ENCODE measurements at places on chromosomes 12 and 14. TPM values are rescaled to one million over a fixed set of nuclear protein-coding genes. Genes with fewer than 3 reads are reported as not detected.

DNA sequence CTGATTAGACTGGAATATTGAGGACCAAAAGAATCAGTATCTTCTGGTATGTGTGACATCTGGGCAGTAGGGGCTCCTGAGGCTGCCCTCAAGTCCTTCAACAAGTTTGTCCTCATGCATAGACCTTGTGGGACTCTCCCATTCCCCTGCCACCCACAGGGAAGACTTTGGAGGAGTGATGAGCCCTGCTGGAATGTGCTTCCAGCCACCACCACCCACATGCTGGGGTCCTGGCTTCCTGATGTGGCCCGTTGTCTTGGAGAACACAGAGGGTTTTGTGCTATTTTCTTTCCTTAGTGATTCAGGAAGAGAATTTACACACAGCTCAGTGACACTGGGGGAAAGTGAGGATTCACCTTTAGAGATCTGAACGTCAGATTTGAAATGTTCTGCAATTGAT, 29.2 kb upstream of the SEL1L start:
- DNase-seq = peak; percentile 4

DNA sequence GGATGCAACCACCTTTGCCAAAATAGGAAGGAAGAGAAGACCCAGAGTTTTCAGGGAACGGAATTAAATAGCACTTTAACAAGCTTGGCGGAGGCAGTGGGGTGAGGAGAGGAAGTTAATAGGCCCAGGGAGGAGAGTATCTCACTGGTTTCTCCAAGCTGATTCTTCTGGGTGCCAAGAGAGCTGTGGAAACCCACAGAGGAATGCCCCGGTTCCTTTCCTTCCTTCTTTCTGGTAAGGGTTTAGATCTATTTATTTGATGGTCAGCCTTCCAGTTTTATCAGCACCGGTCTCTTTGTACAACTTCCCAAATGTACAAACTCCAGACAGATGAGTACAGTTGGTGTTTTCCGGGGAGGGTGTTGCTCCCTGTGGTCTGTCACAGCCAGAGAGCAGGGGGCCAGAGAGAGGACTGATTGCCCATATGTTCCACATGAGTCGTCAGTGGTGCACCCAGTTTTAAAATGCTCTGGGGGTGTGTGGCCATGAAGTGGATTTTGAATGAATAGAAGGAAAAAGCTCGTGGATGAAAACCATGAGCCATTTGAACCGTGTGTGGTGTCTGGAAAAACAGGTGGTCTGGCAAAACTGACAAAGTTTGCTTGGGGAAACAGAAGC, 26.6 kb downstream of the PRKCH start:
- DNase-seq = peak; percentile 15

The FSCB gene
- total RNA-seq = not detected

DNA sequence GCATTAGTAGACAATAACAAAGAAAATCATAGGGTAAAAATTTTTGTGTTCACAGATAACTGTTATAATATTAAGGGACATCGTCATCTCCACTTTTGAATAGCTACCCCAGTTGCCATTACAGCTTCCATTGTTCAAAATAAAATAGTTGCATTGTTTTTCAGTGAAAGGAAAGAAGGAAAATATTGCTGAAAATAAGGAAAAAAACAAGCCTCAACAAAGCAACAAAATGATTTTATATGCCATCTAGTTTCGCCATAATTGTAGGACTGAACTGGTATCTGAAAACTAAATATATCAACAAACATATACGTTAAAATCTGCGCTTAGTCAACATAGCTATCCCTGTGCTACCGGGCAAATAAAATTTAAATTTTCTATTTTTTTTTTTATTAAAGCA, 3.3 kb downstream of the CDK17 start:
- no peak for DNase-seq

DNA sequence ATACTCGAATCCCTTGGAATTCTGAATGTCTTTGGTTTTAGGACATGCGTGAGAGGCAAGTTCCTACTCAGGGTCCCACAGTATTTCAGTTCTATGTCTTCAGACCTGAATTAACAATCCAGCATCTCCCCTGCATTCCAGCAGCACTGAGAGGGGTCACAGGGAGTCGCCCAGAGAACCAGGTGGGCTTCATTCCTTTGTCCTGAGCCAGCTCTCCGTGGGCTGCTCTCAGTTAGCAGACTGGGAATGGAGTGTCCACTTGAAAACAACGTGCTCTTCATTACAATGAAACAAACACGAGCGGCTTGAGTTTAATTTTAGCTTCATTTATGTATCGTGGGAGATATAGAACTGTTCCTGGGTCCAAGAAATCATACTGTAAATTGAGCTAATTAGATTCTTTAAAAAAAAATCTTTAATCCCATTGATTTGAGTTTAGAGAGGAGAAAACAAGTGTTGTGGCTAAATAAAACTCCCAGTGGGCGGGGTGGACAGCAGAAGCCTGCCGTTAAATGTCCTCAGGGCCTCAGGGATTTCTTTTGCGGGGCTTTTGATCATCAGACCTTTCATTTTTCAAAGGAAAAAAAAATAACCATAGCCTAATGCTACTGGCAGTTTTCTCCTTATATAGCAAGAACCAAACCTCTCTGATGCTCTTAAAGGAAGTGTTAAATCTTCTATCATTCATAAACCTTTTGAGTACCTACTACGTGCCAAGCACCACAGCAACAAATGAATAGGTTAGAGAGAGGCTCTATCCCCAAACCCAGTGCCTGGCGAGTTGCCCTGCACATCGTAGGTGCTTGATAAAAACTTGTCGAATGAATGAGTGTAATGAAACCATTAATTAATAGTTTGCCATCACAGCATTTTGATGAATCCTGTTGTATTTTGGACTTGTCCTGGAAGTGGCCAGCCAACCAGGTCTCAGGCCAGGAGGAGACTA, 140.4 kb downstream of the CHST11 start:
- DNase-seq = no peak

- DNase-seq = no peak
Measured at GRCh38 chr14:71141701-71142374, 234.6 kb downstream of the PCNX1 start.

- no peak for DNase-seq
Measured at GRCh38 chr12:132188916-132189325, 44.7 kb downstream of the NOC4L start.

DNA sequence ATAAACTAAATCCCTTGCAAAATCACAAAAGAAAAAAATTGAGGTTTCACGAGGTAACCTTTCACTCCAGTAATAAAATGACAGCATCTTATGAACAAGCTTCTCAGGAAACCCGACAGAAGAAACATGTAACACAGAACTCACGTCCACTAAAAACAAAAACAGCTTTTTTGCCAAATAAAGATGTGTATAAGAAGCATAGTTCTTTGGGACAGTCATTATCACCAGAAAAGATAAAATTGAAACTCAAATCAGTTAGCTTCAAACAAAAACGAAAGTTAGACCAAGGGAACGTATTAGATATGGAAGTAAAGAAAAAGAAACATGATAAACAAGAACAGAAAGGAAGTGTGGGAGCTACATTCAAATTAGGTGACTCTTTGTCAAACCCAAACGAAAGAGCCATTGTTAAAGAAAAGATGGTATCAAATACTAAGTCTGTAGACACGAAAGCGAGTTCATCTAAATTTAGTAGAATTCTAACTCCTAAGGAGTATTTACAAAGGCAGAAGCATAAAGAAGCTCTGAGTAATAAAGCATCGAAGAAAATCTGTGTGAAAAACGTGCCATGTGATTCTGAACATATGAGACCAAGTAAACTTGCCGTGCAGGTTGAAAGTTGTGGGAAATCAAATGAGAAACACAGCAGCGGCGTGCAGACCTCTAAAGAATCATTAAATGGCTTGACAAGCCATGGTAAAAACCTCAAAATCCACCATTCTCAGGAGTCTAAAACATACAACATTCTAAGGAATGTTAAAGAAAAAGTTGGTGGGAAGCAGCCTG, 25.8 kb downstream of the RESF1 start:
- no peak for DNase-seq

The NKX2-1 gene
- total RNA-seq = not detected

The KRT8 gene
- total RNA-seq = 0.83 TPM

GRCh38 chr12:8156845-8157244, at the start of gene ZNF705A:
Gene ZNF705A (plus strand): TSS chr12:8157015. CDS start chr12:8172626, 15,611 bp downstream.
- DNase-seq = peak; percentile 54

The RPGRIP1 gene
- total RNA-seq = not detected

DNA sequence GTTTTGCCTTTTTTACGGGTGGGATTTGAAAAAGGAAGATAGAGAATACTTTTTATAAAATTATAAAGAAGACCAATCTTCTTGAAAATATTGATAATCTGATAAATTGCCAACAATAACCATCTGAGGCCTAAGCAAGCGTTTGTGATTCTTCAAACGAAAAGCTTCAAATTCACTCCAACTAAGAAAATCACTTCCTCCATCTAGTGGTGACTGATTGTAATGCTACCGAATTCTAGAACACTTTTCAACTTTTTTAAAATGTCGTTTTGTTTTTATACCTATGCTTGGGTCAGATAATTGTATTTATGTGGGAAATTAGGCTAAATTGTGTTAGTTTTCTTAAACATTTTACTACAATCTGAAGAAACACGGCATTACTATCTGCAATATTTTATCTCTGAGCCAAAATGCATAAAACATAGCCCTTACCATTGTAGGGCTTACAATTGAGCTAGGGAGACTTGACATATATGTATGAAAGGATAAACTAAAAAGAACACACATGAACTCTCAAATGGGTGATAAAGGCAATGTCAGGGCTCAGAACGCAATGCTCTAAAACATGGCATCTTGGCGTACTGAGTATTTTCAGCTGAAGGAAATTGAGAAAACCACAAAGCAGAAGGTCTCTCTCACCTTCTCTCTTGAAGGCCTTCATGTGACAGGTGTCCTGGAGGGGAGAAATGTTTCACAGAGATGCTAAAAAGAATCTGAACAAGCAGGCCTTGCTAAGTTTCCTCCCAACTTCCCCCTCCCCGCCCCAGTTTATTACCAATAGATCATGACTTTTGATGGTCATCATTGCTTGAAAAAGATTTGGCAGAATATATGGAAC, 36.8 kb upstream of the G2E3 start:
- DNase-seq = peak; percentile 35

- DNase-seq = no peak
Measured at GRCh38 chr12:29374913-29375312, 6.1 kb downstream of the ERGIC2 start.

GRCh38 chr12:15157269-15157671, 63.9 kb downstream of the RERG start:
- DNase-seq = no peak

DNA sequence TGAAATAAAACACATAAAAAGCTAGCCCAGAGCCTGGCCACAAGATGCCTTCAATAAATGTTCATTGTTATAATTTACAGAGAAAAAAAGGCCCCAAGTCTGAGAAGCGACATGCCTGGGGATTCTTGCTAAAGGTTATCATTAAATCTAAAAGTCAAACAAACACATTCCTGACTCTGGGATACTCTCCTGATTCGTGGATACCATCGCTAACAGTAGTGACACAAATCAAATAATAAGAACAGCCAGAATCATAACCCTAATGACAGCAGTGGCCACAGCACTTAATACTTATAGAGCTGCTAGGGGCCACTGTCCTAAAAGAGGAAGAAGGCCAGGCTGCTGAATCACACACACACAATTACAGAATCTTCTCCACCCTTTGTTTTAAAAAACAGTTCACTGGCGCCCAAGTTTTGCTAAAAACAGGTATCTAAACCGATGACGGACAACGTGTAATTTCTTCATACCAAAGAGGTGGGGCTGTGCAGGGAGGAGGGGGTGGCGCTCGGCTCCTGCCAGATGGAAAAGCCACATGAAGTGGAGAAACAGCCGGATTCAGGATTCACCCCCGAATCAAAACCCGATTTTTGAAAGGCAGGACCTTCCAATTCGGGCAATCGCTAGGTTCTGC, 1.2 kb downstream of the CLIP1 start:
- no peak for DNase-seq
